Fibroblast of skin of right quadriceps (primary cell): ENCODE measurements at places on chromosomes 12 and 14.

DNA sequence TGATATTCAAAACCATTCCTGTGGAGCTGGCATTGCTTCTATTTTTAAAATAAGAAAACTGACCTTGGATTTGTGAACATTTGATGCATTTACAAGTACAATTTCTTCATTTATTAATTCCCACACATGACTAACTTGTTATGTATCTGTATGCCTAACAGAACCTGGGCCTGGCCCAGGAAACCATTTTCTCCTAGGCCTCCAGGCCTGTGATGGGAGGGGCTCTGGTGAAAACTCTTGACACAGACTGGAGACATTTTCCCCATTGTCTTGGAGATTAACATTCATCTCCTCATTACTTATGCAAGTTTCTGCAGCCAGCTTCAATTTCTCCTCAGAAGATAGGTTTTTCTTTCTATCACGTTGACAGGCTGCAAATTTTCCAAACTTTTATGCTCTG, 42.0 kb downstream of the GLIPR1L2 start:
- no peak for DNase-seq

- no peak for DNase-seq
Measured at GRCh38 chr12:89863493-89863938, 154.9 kb upstream of the ATP2B1 start.

GRCh38 chr12:103645202-103645601, 58.1 kb downstream of the STAB2 start:
- peak; percentile 45 for DNase-seq

DNA sequence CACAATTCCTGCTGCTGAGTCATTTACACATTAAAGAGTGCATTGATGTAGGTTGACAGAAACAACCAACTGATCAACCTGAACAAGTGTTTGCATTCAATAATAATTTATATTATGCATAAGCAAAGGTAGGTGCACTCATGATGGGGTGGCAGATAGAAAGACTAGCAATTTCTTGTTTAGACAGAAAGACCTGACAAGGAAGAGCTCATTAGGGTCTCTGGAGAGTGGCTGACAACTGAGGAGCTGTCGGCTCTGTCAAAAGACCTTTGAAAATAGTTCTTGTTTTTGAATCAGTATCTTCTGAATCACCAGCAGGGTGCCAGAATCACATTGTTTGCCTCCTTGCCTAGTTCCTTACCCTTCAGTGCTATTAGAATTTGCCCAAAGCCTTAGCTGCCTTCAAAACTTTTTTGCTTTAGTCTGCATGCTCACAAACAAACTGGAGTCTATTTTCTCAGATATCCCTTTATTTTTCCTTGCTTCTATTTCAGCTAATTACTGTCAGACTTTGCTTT, 234.7 kb downstream of the BTG1 start:
- DNase-seq, result no peak
